ENCODE measurements at places on chromosomes 3 and 15. TPM values are rescaled to one million over a fixed set of nuclear protein-coding genes. Genes with fewer than 3 reads are reported as not detected.
A peak's percentile ranks its signal among the peaks of the same experiment; 100 is the strongest.

DNA sequence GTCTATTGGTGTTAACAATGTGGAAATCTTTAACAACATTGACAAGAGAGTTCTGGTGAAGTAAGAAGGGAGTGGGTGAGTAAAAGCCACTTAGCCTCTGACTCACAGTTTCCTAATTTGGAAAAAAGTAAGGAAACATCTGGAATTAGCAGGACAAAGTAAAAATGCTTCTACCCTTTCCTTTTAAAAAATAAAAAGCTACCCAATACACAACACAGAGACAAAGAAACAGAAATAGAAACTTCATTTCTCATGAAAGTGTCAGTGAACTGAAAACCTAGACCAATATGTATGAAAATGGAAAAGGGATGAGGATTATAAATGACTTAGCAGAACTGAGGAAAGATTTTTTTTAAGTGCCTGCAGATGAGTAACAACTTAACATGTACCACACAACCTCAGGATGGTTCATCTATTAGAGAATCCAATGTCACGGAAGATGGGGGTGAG, 65.4 kb downstream of the SSR3 start:
- DNase-seq, result no peak

- no peak for DNase-seq
Measured at GRCh38 chr15:56816781-56817180, 83.5 kb upstream of the ZNF280D start.

DNA sequence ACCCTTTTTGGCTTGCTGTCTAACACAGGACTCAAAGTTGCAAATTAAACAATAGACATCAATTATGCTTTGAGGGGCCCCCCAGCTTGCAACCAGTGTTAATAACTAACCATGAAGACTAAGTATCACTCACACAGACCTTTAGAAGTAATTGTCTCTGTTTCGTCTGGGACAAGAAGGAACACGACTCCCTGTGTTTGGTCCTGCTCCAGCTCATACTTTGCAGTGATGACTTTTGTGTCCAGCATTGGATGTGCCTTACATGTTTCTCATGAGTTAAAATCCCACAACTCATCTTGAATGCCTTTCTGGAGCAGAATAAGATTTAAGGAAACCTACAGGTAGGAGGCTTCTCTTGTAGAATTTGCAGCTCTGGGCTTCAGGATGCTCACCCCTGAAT, 53.1 kb downstream of the GMNC start:
- no peak for DNase-seq

DNA sequence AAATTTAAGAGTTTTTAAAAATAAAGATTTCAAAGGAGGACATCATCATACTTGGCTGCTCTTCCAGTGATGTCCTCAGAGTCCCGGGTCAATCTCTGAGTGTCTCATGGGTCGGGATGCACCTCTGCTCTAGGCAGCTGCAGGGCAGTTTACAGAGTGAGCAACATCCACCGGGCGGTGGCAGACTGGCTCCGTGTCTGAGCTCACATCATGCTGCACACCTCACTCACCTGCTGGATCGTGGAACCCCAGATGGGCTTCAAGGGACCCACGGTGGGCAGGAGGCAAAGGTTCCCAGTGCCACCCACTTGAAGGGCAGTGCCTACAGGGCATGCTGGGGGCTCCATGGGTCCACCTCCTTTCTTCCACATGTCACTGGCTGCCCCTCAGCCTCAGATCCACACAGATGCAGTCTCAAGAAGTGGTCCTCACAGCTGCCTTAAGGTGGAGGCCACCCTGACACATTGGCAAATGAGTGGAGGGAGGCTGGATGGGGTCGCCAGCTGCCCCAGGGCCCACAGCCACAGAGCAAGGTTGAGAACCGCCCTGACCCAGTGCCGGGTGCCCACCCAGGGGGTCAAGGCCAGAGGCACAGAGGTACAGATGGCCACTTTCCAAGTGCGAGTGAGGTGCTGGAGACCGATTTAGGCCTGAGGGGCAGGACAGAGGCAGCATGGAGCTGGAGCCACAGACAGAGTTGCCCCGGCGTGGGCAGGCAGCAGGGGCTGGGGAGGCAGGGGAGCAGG, 25.2 kb downstream of the CYFIP1 start:
- DNase-seq, result no peak

DNA sequence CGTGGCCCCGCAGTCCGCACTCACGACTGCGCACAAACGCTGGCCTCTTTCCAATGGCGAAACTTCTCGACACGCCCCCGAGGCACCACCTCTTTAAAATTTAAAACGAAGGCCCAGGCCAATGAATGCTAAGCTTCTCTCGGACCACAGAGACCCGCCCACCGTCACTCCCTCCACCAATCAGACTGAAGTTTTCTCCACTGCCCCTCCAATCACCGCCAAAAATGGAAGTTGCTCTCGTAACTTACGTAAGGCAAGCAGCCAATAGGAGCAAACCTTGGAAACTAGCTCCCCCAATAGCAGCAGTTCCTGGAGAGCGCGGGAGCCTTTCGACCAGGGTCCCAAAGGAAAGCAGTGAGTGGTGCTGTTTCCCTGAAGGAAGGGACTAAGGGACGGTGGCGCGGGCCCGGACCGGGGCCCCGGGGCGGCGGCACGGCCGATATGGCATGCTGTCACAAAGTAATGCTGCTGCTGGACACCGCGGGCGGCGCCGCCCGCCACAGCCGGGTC, at the start of gene TICRR:
Gene TICRR, plus strand, starts transcription at position 324 of the 510 bp plus-strand sequence. Its CDS starts 118 bp downstream, at position 442.
- peak; percentile 89 for DNase-seq

MINAR1 gene
- total RNA-seq, result 0.20 TPM

GRCh38 chr15:72155003-72155621, 36.9 kb downstream of the SENP8 start:
- peak; percentile 27 for DNase-seq

- no peak for DNase-seq
Measured at GRCh38 chr15:95202569-95203349, 971.4 kb downstream of the MCTP2 start.

NR1I2 gene
- total RNA-seq, result not detected

TSEN2 gene
- total RNA-seq, result 32.6 TPM

CCR8 gene
- not detected for total RNA-seq

GRCh38 chr3:60365360-60365759, 885.9 kb downstream of the FHIT start:
- DNase-seq, result no peak

CNTN4 gene
- 106 TPM for total RNA-seq

DNA sequence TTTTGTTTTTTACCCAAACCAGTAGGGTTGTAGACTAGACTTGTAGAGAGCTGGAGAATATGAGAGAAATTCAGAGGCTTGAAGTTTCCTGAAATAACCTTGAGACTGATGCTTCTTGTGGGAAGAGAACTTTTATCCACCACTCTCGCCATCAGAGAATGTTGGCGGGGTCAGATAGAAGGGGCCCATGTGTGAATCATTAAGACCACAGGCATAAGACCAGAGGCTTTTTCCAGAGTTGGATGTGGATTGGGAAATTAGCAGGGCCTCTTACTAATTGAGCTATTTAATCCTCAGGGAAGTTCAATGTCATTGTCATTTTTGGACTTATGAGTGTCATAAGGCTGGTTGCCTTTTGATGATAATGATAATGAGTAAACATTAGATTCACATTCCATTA, 246.9 kb upstream of the THRB start:
- DNase-seq, result no peak

GRCh38 chr15:99504823-99505551, 60.8 kb upstream of the MEF2A start:
- DNase-seq, result no peak

PARP15 gene
- 3.6 TPM for total RNA-seq

CMTM8 gene
- total RNA-seq, result 8.4 TPM

GRCh38 chr3:59185591-59186369, 136.0 kb upstream of the CFAP20DC start:
- DNase-seq, result no peak

GRCh38 chr15:100307241-100308212, 34.2 kb downstream of the ADAMTS17 start:
- no peak for DNase-seq

DNA sequence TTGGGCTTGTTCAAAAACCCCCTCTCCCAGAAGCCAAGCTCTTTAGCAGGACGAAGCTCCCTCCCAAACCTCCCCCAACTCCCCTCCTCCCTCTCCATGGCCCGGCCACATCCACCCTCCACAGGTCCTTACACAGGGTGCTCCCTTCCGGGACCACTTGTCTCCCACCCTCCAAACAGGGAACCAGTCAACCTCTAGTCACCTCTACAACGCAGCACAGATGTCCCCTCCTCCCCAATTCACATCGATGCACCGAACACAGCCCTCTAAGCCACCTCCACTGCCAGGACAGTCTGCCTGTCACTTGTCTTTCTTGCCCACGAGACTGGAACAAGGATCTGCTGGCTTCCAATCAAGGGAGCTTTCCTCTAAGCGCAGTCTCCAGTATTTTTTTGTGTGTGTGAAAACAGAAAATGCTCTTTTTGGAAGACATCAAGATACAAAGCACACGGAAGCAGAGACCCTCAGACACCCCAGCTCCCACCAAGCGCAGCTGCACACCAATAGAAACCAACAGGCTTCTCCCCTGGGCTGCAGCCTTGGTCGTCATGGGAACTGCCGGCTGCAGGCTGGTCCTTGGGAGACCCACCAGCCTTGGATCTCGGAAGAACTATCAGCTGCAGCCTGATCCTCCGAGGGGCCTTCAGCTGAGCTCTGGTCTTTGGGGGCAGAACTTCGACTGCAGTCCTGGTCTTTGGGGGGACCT, 26.5 kb downstream of the IQSEC1 start:
- no peak for DNase-seq

- DNase-seq, result peak; percentile 40
Measured at GRCh38 chr3:89113893-89114840, 6.7 kb downstream of the EPHA3 start.

GRCh38 chr15:74170875-74171578, 2.5 kb upstream of the ISLR start:
- peak; percentile 2 for DNase-seq

WDR76 gene
- 7.5 TPM for total RNA-seq

GOLGA6L22 gene
- total RNA-seq, result not detected

GRCh38 chr15:96583671-96584070, 253.2 kb downstream of the NR2F2 start:
- no peak for DNase-seq

GRCh38 chr3:42652611-42653302, 740 bp upstream of the ZBTB47 start:
- peak; percentile 57 for DNase-seq

GRCh38 chr15:64596701-64597476, 136.5 kb downstream of the ZNF609 start:
- no peak for DNase-seq

DNA sequence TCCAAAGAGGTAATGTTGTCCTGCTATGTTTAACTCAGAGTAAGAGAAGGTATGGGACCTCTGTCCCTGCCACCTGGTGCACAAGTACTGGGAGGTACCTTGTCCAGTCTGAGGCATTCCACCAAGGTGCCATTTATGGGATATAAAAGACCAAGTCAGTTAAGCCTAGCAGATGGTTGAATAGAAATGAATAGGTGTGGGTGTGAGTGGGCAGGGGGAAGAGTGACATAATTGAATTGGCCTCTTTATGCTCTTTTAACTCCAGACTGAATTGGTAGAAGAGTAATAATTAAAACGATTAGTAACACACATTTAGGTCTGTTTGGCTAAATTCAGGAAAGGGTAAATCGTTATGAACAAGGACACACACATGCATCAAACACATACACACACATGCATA, 562 bp downstream of the ADGRG7 start:
- no peak for DNase-seq

GRCh38 chr3:133476971-133477375, 77.1 kb downstream of the BFSP2 start:
- no peak for DNase-seq

- peak; percentile 8 for DNase-seq
Measured at GRCh38 chr3:29171043-29171990, 109.6 kb upstream of the RBMS3 start.

GOLGA6L10 gene
- 0.20 TPM for total RNA-seq

DNA sequence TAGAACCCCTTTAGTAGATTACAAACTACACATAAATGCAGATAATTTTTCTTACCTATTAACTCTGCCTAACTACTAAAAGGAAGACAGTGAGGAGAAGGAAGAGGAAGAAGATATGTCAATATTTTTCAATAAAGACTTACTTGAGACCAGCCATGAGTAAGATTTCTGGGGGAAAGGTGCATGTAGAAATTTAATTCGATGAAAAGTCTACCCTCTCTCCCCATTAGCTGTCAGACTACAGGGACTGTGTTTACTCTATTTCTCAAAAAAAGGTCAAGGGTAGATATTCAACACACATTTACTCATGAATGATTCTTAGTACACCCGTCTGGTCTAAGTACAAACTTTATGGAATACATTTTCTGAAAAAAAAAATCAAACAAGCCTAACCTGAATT, 6.8 kb downstream of the TSPAN3 start:
- no peak for DNase-seq

DNA sequence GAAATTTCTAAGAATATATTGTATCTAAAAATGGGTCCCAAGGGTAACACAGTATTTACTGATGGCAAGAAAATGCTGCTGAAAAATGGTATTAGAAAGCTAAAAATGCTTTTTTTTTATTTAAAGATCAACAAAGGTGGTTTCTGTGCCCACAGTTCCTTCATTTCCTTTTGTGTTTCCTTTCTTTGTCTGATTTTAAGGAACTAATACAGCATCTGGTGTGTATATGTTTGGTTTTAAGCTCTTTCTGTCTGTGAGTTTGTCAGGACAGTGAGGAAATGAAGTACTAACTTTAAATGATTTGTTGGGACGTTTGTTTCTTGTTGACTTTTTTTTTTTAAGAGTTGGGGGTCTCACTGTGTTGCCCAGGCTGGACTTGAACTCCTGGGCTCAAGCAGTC, 38.2 kb downstream of the RASA2 start:
- DNase-seq, result no peak

- DNase-seq, result no peak
Measured at GRCh38 chr3:12273045-12273695, 15.7 kb upstream of the PPARG start.

DNA sequence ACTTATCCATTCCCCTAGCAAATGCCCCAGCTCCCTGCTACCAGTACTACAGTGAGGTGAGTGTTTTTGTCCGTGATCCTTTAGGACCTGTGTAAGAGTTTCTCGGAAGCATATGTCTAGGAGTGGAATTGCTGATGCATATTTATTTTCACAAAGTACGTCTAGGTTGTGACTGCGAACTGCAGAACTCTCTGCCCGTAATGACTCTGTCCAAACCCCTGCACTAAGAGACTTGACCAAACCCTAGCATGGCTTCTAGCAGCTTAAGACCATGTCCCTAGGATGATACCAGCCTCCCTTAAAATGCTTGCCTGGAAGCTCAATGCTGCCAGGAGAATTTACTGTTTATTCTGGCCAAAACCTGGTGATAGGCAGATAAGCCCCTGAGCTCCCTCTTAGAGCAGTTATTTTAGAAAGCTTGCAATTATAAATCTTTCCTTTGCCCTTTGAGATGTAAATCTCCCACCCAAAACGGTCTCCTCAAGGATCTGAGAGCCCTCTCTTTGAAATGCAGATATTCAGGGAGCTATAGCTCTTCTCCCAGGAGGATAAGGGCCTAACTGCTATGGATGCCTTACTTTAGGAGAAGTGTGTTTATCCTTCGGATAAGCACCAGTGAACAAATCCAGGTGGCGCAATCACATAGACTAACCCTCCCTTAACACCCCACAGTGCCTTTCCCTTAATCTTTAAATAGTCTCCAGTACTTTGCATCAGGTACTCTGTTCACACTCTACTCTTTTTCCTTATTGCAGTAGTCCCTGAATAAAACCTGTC, 14.7 kb upstream of the CA12 start:
- DNase-seq, result no peak
